ELR (cell line): ENCODE measurements at places on chromosomes 12 and 14.

DNA sequence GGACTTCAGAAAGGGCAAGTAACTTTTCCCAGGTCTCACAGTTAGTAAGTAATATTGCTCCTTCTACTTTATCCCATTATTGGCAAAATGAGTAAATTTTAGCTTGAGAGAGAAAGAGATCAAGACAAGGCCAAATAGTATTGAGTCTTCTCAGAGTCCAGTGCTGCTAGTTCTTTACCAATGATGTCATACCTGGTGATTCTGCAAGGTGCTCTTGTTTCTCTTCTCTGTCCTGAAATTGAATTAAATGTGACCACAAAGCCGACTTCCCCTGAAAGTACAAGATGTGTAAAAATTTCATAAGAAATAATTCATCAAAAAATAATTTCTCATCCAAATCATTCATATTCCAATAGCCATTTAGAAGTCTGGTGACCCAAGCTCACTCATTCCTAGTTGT, 97.5 kb upstream of the SINHCAF start:
- DNase-seq, result no peak

DNA sequence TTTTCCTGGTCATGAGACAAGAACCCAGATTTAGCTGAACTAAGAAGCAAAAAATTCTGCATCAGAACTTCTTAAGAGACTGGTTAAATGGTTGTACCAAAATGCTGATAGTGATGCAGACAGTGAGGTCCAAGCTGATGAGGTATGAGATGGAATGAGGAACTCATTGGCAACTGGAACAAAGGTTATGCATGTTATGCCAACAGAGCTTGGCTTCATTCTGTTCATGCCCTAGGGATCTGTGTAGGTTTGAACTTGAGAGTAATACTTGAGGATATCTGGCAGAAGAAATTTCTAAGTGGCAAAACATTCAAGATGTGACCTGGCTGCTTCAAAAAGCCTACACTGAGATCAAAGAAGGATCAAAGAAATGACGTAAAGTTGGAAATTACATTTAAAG, 398.0 kb downstream of the FSCB start:
- DNase-seq, result no peak

DNA sequence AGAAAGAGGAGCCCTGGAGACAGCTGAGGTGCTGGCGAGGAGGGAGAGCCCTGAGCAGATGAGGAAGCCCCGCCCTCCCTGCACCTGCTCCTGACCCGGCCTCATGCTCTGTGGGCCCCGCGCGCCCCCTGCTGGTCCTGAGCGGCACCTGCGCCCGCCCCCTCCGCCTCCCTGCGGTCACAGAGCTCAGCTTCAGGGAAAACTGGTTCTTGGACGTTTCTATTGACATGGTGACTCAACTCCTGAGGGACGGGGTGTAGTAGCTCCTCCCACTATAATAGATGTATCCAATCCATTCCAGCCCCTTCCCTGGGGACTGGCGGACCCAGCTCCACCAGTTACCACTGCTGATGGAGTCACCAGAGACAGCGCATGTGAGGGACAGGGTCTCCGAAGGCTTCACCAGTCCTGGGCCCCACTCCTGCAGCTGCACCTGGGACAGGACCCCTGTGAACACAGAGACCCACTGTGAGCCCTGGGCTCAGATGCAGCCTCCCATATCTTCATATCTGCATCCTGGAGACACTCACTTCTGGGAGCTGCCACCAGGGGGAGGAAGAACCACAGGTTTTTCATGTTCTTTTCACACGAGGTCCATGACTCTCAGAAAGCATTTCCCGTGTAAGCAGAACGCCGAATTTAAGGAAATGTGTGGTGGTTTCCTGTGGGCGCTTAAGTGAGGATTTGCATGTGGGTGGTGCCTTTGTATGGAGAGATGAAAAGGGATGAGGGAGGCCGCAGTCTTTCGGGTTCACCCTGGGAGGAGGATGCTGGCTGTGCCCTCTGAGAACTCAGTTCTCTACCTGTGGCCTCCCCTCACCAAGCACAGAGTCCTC, 1346.4 kb downstream of the TMEM121 start:
- DNase-seq, result peak; percentile 8

DNA sequence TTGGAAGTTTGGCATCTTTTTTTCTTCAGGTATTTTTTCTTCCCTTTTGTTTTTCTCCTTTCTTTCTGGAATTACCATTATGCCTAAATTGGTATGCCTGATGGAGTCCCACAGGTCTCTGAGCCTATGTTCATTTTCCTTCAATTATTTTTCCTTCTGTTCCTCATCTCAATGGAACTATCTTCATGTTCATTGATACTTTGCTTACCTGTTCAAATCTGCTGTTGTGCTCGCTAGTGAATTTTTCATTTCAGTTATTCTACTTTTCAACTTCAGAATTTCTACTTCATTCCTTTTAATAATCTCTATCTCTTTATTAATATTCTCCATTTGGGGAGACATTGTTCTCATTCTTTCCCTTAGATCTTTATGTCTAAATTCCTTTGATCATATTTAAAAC, 15.4 kb upstream of the USP30 start:
- DNase-seq, result no peak

DNA sequence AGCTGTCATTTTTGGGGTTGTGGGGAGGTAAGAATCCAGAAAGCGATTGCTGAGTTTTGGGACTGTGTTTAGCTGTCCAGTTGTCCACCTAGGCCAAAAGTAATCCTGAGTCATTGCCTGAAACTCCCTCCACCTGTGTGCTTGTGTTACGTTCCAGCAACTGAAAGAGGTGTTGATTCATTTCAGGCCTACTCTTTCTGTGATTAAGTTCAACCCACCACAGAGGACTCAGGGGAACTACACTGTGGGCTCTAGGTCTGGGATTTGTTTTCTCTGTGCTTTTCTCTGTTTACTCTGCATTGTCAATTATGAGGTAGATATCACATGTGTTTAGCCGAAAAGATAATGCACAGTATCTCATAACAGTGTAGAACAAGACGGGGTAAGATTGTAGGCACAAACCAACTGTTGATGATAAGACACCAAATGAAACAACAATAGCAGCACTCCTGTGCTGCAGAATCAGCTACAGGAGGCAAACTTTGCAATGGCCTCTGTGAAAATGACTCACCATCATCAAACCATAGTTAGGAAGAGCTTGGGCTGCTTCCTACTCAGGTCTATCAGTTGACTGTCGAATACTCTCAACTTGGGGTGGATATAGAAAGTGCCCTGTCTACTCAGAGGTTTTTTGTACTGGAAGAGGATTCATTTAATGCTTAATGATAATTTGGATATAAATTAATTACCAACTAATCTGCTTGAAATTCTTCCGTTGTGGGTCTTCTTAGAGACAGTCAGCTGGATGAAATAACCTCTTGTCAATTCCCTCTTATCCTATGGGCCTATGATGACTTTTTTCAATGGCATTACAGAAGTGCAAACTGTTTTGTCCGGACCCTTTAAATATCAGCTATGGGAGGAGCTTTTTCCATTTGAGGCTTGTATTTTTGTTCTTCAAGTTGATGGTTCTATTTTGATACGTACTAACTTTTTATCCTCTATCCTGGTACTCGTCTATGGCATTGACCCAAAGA, 385.9 kb downstream of the BMP4 start:
- no peak for DNase-seq

DNA sequence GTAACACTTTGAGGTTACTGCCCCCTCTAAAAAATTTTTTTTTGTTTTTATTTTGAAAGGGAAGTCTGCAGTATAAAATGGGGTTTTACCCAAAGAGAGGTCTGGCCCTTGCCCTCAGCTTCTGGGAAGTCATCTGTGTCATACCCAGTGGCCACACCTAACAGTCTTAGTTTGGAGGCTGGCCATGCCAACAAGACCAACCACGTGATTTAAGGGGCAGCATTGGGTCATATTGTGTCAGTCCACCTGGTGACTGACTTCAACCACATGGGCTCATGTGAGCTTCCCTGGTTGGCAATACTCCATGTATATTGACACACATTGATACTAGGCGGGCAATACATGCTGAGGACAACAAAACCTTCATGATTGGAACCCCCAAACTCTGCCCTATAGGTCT, 173.9 kb downstream of the GXYLT1 start:
- no peak for DNase-seq

GRCh38 chr12:92044435-92044834, 101.2 kb downstream of the BTG1 start:
- DNase-seq, result peak; percentile 46

GRCh38 chr12:75814851-75815754, 216.5 kb downstream of the PHLDA1 start:
- DNase-seq, result peak; percentile 94

GRCh38 chr14:74535756-74536325, 42.3 kb downstream of the ISCA2 start:
- no peak for DNase-seq

GRCh38 chr12:126726481-126727217, 1540.3 kb upstream of the TMEM132C start:
- no peak for DNase-seq

DNA sequence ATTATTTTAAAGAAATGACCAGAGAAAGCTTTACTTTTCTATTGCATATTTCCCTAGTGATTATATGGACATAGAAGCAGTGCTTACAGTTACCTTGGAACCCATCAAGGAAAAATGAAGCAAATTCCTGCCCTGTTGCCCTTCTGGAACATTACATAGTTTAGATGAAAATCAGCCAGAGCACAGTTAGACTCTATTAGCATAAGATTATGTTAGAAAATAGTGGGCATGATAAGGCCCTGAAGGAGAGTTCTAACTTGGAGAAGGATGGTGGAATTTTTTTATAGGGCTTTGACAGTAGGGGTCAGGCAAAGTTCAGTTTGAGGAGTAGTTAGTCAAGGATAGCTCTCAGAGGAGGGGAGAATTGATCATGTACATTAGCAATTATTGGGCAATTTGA, 74.3 kb downstream of the FUT8 start:
- no peak for DNase-seq

GRCh38 chr12:9391815-9392214, 183.6 kb upstream of the PZP start:
- DNase-seq, result no peak

GRCh38 chr12:91219511-91219910, 36.9 kb upstream of the DCN start:
- peak; percentile 64 for DNase-seq
